ENCODE measurements at places on chromosomes 1 and 21.

GRCh38 chr1:30328401-30329262 is 394.8 kb downstream of the MATN1 start:
- DNase-seq, result no peak

GRCh38 chr1:10709646-10710045 is 86.8 kb downstream of the CASZ1 start:
- no peak for DNase-seq

DNA sequence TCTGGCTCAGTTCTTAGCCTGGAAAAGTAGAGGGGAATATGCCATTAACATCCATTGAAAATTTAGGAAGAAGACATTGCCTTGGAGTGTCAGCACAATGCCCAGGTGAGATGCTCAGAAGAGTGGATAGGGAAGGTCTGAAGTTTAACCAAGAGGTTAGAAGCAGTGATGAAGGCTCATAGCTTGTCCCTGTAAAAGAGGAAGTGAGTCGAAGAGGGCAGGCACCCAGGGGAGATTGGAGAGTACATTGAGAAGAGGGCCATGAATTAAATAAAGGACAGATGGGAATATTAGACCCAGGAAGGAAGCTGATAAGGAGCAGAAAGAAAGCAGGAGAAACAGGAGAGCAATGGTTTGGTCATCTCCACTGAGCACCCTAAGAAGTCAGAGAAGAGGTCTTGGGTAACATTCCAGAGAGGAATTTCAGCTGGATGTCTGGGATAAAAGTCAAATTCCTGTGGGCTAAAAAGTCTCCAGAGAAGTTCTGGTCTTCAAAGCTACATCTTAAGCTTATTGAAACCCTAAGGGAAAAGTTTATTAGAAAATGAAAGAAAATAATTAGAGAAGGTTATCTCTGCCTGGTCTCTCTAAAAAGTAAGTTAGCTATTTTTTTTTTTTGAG is 17.3 kb downstream of the C8B start:
- DNase-seq, result no peak

DNA sequence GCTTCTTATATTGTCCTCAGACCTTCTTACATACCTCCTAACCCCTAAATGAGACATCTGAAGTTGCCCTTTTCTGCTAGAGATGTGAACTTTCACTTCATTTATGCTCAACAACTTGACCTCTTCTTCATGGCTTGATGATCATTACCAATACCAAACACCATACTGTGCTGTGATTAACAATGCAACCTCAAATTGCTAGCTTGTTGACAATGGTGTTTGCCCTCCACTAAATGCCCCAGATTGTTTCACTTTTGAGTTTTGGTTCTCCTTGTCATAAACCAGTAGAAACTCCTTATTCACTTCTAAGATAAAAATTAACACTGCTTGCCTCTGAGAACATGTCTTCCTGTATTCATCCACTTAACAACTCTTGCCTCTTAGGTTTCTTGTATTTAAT is 5.6 kb downstream of the JAK1 start:
- no peak for DNase-seq

GRCh38 chr1:174874331-174875053 is 125.3 kb upstream of the CACYBP start:
- no peak for DNase-seq

- DNase-seq, result peak; percentile 29
Observed at GRCh38 chr1:35451125-35451528, 106.1 kb downstream of the KIAA0319L start.

DNA sequence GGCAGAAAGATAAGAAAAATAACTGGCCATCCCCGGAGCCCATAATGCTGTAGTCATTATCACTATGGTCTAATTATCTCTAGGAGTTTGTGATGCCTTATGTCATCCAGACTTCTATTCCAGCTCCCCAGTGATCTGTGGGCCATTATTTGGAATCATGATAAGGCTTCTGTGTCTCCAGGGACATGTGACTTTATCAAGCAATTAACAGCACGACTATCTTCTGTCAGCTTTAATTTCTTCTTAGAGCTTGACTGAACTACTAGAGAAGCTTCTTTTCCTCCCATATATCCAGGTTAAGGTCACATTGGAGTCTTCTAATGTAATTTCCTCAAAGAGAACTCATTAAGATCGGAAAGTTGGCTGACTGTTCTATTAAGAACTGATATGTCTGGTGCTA is 100.4 kb downstream of the LHX8 start:
- no peak for DNase-seq

DNA sequence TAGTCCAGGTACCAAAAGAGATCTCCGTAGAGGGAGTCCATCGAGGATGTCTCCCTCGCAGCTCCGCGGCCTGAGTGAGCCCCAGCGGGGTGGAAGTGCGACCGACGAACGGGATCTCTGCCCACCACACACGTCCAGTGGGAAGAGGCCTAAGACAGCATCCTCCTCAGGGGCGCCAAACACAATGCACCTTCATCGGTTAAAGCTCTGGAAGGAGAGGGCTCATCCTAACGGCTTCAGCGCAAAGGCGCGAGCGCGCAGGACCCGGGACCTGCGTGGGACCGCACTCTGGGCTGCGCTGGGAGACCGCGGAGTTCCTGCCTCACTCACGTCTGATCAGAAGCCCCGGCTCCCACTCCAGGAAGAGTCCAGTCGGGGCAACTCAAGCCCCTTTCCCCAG is 7.6 kb downstream of the SLC25A24 start:
- DNase-seq, result no peak

GRCh38 chr1:226108935-226109828 is 46.7 kb downstream of the H3-3A start:
- DNase-seq, result no peak

DNA sequence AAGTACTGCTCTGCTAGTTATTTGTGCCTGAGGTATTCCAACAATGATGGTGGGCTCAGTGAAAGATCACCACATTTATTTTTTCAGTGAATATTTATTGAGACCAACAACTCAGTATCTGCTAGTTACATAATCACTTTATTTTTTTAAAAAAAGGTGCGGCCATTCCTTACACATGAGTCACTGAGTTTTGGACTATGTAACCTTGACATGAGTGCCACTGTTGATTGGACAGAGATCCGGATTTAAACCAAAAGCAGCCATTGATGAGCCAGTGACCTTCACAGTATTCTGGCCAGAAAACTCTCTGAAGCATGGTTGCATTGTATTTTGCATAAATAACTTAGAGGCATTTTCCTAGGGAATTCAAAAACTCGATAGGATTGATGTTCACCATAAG is 79.5 kb downstream of the NUF2 start:
- no peak for DNase-seq

- no peak for DNase-seq
Observed at GRCh38 chr1:223741861-223742260, 29.5 kb downstream of the CAPN2 start.

DNA sequence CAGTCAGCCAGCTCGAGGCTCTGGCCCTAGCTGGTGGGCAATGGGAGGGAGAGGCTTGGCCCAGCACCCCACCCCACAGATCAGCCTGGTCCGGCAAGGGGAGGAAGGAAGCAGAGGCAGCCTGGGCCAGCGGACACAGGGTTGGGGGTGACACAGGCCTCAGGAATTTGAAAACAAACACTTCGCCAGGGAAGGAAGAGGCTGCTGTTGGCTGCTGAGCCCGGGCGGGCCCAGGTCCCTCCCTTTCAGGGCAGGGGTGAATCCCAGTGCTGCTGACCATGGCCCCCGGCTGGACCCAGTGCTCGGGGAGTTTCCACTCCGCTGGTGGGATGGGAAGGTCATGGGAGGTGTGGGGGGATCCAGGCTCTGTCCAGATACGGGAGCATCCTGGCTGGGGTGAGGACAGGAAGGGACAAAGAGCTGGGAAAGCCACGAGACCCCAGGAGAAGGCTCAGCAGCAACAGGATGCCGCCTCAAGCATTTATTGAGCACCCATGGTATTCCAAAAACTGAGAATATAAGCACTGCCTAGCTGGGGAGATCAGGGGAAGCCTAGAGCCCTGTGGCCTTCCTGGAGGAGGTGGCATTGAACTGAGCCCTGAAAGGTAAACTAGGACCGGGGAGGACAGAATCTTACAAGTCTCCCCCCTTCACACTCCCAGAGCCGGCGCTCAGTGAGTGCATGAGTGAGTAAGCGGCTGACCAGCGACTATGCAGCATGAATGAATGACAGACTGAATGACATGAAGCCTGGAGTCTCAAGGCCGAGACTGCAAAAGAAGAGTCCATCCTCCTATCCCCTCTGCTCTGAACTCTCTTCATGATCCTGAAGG is 26.2 kb upstream of the EPHA2 start:
- peak; percentile 77 for DNase-seq

Data from HCT116 (cell line).